ENCODE measurements at places on chromosomes 7 and 10.

DNA sequence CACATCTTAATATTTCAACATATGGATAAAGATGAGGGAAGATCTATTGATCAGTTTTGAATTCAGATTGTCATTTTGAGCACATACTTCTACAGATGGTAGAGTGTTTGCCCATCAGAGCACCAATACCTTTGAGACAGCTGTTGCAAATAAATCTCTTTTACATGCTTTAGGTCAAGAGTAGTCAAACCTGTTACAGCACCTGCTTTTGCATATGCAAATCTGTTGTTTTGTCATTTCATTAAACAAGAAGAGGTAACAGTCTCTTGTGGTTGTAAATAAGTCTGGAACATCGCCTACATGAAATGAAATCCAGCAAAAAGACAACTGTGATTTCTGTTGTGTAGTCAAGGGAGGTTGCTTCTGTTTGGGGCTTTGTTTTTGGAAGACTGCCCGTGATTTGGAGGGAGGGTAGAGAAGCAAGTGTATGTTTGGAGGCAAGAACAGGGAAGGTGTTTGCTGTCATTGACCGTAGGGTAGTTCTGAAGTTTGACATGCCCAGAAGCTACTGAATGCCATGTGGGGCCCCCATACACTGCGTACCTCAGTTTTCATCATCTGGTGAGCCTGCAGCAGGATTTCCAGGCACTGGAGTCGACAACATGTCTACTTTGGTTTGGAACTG, 233.6 kb upstream of the PPP1R3A start:
- DNase-seq: no peak

DNA sequence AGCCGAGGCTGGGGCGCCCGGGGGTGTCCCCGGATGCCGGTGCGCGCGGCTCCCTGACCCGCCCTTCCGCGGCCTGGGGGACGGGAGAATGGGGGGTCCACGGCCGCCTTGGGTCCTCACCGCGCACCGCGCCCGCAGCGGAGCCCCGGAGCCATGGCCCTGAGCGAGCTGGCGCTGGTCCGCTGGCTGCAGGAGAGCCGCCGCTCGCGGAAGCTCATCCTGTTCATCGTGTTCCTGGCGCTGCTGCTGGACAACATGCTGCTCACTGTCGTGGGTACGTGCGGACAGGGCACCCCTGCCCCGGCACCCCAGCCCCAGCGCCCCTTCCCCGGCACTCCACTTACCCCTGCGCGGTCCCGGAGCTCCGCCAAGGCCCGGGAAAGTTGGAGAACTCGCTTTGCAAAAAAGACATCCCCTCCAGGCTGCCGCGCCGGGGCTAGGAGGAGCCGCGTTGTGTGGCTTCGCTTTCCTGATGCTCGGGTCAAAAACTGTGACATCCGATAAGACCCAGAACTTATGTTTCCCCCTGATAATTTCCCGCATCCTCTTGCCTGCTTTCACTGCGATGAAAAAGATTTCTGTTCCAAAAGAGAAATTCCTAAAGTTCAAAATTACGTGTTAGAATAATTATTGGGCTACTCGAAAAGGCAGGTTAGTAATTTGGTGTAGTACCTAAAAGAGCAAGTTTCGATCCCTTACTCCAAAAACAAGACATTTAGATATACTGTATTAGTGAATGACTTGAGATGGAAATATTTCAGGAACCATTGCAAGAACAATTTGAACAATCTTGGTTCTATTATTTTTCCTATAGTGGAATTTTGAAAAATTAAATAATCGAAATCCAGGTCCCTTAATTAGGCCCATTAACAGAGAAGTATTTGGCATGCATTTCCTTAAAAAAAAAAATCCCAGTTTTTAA, 888 bp downstream of the SLC18A2 start:
- DNase-seq: no peak

GRCh38 chr7:17304926-17305325, 6.5 kb downstream of the AHR start:
- no peak for DNase-seq

- DNase-seq: no peak
Observed at GRCh38 chr10:113252650-113253618, 299.9 kb upstream of the HABP2 start.

DNA sequence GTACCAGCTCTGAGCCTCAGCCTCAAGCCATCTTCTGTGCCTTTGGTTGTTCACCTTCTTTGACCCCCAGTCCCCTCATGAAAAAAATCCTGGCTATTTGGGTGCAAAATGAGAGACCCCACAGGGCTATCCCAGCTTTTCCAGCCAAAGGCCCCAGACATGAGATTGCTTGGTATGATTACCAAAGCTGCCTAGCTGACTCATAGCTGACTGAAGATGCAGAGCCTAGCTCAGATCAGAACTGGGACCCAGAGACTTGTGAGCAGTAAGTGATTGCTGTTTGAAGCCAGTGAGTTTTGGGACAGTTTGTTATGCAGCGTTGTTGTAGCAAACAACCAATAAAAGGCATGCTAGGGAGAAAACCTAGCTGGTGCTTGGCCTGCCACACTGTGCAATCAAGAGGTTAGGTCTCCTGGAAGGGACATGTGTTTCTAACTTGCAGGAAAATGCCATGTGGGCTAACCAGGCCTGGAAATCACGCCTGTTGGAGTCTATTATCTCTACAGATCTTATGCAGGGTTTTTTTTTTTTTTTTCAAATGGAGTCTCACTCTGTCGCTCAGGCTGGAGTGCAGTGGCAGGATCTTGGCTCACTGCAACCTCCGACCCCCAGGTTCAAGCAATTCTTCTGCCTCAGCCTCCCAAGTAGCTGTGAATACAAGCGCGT, 48.0 kb upstream of the DAGLB start:
- DNase-seq: peak; percentile 7
